ENCODE measurements at places on chromosomes 4 and X.

DNA sequence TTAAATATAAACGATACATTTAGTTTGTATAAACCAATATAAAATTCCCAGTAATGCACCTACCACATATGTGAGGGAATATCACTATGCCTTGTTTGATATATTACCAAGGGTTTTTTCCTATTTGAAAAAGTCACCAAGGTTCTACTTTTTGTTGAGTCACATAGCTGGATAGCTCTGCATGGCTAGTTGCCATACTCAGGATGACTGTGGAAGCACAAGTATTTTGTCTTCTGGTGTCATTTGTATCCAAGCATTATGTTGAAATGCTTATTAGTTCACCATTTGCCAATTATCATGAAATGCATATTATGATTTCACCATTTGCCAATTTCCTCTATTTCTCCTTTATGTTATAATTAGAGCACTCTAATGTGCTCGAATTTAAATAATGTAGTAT lies 162.7 kb upstream of the TTC29 start:
- DNase-seq: no peak

GRCh38 chr4:48261281-48261680 lies 8.4 kb downstream of the TEC start:
- DNase-seq: no peak

DNA sequence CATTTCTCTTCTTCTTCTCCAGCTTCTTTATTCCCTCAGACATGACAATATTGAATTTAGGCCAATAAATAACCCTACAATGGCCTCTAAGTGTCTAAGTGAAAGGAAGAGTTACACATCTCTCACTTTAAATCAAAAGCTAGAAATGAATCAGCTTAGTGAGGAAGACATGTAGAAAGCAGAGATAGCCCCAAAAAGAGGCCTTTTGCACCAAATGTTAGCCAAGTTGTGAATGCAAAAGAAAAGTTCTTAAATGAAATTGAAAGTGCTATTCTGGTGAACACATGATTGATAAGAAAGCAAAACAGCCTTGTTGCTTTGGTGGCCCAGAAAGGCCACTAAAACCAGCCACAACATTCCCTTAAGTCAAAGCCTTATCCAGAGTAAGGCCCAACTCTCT lies 146.2 kb upstream of the HHIP start:
- DNase-seq: no peak

DNA sequence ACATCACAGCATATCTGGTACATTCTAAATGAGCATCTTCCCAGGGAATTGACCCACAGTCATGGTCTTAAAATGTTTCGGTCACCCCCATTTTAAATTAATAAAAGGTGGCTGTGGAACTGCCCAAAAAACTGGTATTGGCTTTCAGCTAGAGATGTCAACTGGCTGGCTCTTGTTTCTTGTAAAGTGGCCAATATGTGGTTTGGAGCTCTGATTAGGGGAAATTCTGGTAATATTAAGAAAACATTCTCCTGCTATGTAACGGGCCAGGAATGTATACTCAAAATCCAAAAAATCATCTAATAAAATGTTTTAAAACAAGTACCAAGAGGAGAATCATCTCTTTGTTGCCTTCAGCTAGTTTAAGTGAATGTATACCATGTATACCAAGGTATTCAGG lies 62.0 kb upstream of the VCX2 start:
- DNase-seq: no peak

GRCh38 chrX:26918631-26919030 lies 544.5 kb downstream of the PPP4R3C start:
- DNase-seq: no peak

DNA sequence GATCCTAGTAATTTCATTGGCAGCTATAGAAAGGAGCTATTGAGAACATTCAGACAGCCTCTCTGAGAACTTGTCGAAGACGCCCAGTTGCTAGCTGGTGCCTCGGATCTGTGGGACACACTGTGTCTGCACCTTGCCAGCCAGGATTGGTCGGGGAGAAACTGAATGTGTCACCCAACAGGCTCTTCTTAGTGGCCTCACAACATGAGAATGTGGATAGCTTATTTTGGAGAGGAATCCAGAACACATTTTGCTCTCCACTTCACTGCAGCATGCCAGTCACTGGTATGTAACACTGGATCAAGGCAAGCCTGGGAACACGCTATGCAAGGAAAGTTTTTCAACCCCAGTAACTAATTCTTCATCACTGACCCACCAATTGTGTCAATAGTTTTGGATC lies 89.5 kb upstream of the TRPC3 start:
- DNase-seq: no peak

DNA sequence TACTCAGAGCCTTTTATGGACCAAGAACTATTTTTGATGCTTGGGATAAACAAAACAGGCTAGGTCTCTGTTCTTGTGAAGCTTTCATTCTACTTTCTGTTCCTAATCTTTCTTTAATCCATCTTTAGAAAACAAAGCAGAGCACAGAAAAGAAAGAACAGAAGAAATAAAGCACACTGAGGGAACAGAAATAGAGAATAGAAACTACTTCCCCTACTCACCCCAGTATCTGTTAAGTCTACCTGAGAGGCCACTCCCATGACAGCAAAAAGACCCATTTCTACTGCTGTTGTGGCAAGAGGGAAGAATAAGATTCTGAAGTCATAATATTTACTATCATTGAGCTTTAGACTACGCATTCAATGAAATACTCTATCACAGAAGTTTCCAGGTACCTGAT lies 9.2 kb downstream of the RFC1 start:
- no peak for DNase-seq
